DMS79 (cell line): ENCODE measurements at places on chromosomes 1 and 21.

DNA sequence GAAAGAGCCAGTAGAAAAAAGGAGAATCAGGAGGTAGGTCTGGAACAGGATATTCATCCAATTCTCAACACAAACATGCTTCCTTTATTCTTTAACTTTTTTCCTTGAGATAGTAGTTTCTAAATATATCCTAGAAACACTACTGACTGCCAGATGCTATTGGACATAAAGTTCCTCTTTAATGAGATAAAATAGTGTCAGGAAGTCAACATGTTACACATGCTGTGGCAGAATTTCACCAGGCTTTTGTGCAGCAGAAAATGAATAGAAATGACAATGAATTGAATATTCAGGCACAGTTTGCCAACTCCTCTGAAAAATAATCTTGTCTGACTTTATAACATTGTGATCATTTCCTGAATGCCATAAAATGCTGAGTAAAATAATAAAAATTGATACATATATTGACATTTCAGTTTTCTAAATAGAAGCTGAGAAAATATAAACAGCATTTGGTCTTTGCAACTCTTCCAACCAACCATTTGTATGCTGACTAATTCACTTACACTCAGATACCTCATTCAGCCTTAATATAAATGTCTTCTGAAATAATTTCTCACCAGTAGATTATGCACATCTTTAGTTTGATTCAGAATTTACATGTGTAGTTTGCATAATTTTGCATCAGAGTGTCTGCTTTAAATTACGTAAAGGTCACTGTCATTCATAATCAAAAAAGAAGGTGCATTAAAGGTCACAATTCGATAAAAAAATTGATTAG lies 486.1 kb upstream of the ADGRL2 start:
- no peak for DNase-seq

GRCh38 chr1:166189126-166189525 lies 22.3 kb upstream of the FAM78B start:
- no peak for DNase-seq

DNA sequence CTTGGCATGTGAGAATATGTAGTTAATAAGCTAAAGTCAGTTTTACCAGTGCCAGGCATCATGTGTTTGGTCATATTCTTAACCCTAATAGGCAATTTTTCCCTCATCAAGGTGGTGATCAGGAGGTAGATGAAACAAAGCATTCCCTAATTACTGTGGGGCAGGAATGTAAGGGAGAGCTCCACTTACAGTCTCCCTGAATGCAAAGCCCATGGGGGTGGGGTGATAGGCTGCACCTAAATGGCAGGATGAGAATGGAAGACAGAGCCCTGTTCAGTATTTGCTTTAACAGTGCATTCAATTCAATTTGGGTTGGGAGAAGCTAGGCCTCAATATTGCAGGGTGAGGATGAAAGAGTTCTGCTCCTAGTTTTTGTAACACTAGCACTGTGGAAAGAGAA lies 23.4 kb downstream of the ZNF678 start:
- no peak for DNase-seq

- no peak for DNase-seq
These were observed 1.9 kb downstream of the PDZK1IP1 start for GRCh38 chr1:47187926-47188250.

- no peak for DNase-seq
These were observed 502.2 kb downstream of the AJAP1 start for GRCh38 chr1:5156416-5157120.
